ENCODE measurements at places on chromosomes 3 and 15.

DNA sequence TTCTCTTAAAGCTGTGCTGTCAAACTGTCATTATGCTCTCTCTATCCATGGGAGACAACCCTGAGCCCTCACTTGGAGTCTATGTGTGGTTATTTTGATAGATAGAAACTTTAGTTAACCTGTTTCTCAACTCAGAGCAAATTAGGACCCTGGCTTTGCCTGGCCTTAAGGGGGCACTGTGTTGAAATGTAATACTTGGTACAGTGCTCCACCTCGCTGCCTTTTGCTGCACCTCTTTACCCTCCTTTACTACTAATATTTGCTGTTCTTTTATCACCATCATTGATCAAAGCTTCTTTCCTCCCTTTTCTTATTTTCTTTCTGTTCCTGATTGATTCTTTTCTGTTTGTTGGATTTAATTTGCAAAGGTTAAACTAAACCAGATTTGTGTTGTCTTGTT, 34.3 kb downstream of the STT3B start:
- no peak for DNase-seq

DNA sequence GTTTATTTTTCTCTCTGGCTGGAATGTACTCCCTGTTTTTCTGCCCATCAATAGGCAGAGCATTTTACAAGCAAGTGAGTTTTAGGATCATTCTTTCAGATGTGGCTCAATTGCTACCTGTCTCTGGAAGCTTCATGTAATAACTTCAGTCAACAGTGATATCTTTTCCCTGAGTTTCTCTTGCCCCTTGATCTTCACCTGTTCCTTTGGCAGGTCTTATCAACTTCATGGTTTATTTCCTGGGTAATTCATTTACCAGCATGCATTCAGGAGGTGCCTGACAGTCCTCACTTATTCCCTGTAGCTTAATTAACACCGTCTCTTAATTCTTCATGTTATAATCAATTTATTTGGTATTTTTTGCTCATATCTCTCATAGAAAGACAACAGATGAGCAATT, 184.8 kb upstream of the CTDSPL start:
- DNase-seq, result no peak

GRCh38 chr3:66486202-66486601, 14.6 kb downstream of the LRIG1 start:
- no peak for DNase-seq

DNA sequence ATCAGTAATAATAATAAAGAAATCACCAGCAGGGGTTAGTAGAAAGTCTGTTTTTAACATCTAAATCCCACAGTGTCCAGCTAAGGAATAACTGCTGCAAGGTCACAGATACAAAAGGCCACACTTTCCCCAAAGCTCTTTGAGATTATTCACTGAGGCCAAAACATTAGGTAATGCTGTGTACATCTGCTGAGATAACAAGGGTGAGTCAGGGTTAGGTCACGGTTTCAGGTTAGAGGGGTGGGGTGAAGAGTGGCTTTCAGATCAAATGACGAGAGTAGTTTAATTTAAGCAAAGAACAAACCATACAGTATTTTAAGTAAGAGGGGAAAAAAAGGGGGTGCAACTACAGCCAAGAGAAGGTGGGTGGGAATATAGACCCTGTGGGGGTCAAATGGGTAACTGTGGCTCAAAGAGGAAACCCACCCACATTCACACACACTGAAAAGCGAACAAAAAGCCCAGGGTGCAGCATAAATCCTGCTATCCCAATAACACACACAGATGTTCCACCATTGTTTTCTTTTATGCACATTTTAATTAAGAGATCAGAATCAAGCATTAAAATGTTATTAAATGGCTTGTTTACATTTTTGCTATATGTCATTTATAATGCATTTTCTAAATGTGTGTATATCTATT, 412.9 kb downstream of the TIGIT start:
- peak; percentile 16 for DNase-seq

GRCh38 chr15:93223803-93224202, 134.8 kb upstream of the RGMA start:
- no peak for DNase-seq

DNA sequence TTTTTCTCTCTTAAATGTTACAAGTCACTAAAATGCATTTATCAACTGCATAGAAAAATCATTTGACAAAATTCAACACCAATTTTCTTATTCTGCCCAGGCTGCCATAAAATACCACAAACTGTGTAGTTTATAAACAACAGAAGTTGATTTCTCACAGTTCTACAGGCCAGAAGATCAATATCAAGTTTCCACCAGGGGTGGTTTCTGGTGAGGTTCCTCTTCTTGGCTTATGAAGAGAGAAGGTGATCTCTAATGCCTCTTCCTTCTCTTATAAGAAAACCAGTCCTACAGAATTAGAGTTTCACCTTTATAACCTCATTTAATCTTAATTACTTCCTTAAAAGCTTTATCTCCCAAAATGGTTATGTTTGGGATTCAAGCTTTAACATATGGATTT, 10.9 kb upstream of the CD200R1L start:
- DNase-seq, result no peak

DNA sequence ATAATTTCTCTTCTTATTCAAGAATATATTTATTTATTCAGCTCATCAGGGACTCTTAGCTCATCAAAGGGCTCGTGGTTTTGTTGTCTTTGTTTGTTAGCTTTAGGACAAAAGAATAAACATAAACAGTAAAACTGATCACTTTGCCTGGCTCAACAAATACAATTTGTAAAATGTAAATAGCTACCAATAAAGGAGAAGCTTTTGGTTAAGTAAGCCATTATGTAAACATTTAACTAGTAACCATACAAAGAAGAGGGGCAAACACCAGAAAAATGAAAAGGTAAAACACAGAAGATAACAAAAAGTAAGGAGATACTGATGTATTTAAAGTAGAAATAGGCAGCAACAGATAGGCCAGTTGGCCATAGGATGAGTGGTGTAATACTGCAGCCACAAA, 761.7 kb downstream of the ROBO1 start:
- DNase-seq, result no peak

GRCh38 chr15:77282333-77282732, 137.6 kb downstream of the PEAK1 start:
- DNase-seq, result no peak

- no peak for DNase-seq
Measured at GRCh38 chr3:133527081-133527715, 46.3 kb upstream of the CDV3 start.
